Activated CD4-positive, alpha-beta T cell treated with anti-CD3 and anti-CD28 coated beads, Interleukin-2, amount 50 U/mL, for 16 hours (primary cell): ENCODE measurements at places on chromosomes 7 and 10.

DNA sequence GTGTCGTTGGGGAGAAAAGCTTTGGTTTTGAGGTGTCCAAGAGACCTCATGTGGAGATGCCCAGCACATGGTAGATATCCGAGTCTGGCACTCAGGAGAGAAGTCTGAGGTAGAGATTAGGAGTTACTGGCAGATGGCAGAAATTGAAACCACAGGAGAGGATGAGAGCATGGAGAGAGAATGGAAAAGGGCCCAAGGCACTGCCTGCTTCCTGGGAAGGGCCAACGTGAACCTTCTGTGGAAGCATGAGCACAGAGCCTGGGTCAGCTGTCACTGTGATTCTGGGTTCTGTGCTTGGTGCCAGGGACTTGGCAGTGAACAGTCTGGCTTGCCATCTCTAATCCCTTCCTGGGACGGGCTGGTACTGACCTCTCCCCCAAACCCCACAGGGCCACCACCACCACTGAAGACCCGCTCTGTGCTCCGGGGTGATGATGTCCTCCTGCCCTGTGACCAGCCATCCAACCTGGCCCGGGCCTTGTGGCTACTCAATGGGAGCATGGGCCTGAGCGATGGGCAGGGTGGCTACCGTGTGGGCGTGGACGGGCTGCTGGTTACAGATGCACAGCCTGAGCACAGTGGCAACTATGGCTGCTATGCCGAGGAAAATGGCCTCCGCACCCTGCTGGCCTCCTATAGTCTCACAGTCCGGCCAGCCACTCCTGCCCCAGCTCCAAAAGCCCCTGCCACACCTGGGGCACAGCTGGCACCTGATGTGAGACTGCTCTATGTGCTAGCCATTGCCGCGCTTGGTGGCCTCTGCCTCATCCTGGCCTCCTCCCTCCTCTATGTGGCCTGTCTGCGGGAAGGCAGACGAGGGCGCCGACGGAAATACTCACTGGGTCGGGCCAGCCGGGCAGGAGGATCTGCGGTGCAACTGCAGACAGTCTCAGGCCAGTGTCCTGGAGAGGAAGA, 4.1 kb downstream of the MRPL43 start:
- DNase-seq = no peak

DNA sequence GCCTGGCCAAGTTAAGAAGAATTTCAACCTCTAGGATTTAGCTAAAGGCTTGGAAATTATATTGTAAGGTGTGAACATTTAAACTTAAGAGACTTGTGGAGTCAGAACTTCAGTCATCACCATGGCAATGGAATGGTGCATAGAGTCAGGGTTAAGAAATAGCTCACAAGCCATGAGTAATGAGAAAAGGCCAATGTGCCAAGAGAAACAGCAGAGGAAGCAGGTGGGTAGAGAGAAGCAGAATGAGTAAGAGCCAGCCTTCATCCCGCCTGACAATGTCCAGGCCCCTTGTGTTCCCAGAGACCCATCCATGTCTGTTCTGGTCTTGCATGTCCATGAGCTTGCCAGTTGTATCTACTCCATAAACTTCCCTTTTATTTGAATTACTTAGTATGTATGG, 62.6 kb upstream of the TBX20 start:
- no peak for DNase-seq

- DNase-seq = no peak
These were observed 723.5 kb upstream of the POM121L12 start for GRCh38 chr7:52311886-52312285.

GRCh38 chr10:71297343-71297742, 21.7 kb upstream of the SLC29A3 start:
- no peak for DNase-seq

- DNase-seq = peak; percentile 1
These were observed 462.8 kb upstream of the ZWINT start for GRCh38 chr10:56823849-56824248.

DNA sequence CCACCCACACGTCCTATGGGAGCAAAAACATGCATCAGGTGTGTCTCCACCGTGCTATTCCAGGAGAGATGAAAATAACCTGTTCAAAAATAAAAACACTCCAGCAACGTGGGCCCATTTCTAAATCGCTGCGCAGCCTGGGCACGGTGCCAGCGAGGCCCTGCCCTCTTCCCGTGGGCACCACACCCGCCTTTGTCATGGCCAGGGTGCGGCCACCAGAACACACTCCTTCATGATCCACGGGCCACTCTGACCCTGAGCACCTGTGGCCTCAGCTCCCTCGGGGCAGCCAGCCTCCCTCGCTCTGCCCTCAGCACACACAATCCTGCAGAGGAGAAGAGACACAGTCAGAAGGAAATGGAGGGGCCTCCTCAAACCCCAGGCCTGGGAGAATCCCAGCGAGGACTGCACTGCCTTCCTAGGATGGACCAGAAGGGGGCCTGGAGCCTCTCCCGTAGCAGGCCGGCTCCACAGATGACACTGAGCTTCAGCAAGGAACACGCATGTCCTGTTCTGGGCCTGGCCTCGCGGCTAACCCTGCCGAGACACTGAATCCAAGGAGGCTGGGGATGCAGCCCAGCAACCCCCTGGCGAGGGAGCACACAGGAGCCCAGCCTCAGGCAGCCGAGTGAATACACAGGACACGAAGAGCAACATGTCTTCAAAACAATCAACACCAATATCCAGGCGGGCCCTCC, 169.0 kb downstream of the MAD1L1 start:
- no peak for DNase-seq

DNA sequence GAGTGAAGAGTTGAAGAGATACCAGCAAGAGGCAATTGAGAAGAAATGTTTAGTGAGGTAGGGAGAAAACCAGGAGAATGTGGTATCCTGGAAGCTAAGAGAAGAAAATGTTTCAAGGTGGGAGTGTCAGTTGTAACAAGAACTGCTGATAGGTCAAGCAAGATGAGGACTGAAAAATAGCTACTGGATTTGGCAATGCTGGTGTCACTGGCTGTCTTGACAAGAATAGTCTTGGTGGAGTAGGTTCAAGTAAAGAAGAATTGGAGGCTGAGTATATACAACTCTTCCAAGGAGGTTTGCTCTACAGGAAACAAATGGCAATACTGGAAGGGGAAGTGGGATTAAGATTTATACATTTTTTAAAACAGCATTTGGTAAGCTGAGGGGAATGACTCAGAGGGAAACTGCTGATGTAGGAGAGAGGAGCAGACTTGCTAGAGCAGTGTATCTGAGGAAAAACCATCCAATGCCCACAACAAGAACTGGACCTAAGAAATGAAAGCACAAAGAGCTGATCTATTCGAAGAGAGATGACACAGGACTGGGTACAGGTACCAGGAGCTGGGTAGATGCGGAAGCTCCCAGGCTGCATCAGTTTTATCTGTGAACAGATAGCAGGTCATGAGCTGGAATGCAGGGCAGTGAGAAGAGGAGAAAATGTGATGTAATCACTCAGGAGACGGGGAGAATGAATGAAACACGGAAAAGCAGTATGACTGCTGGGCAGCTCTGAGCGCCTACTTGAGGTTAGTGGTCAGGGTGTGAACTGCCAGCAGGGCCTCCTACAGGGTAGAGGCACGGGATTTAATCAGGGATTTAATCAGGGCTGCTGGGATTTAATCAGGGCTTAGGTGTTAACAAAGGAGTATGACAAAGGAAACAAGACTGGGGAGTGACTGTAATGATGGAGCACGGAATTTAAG, 34.5 kb downstream of the FAM25A start:
- peak; percentile 70 for DNase-seq
